ENCODE measurements at places on chromosomes 3 and 15. TPM values are rescaled to one million over a fixed set of nuclear protein-coding genes. Genes with fewer than 3 reads are reported as not detected.

- DNase-seq, result peak; percentile 71
Observed at GRCh38 chr15:41022487-41023090, 69.3 kb downstream of the CHAC1 start.

Gene GP9
- total RNA-seq, result not detected

- DNase-seq, result no peak
Observed at GRCh38 chr3:66496746-66497145, 4.1 kb downstream of the LRIG1 start.

DNA sequence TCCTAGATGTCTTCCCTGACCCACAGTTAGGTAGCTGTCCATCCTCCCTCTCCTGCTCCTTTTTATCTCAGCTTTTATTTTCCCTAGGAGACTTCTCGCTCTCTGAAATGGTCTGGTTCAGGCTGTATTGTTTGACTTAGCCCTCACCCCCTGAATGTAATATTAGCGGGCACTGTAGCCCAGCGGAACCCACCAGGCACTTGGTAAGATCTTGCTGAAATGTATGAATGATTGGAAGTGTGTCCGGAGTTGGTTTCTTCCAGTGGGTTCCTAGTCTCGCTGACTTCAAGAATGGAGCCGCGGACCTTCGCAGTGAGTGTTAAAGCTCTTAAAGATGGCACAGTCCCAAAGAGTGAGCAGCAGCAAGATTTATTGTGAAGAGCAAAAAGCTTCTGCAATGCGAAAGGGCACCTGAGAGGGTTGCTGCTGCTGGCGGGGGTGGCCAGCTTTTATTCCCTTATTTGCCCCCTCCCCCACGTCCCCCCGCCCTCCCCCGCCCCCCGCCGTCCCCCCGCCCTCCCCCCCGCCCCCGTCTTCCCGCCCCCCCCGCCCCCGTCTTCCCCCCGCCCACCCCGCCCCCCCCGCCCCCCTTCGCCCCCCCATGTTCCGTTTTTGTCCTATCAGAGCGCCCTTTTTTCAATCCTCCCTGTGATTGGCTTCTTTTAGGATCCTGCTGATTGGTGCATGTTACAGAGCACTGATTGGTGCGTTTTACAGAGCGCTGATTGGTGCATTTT lies 694 bp upstream of the EEFSEC start:
- DNase-seq, result no peak

Gene KLHDC8B
- 52.4 TPM for total RNA-seq

DNA sequence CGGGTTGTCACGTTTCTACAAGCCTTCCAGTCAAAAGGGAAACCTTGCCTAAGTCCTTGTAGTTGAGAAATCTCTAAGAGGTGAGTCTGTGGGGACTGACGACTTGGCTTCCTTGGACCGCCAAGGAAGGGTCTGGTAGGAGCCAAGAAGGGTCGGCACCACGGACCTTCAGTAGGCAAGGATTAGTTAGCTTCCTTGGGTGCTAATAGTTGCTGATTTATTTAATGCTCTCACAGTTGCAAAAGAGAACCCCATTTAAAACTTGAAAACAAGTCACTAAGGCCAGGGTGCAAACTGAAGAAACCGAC lies 361 bp upstream of the LCMT2 start:
- DNase-seq, result no peak

Gene COL7A1
- 159 TPM for total RNA-seq

GRCh38 chr15:50358845-50359244 lies 3.8 kb upstream of the GABPB1 start:
- DNase-seq, result no peak

DNA sequence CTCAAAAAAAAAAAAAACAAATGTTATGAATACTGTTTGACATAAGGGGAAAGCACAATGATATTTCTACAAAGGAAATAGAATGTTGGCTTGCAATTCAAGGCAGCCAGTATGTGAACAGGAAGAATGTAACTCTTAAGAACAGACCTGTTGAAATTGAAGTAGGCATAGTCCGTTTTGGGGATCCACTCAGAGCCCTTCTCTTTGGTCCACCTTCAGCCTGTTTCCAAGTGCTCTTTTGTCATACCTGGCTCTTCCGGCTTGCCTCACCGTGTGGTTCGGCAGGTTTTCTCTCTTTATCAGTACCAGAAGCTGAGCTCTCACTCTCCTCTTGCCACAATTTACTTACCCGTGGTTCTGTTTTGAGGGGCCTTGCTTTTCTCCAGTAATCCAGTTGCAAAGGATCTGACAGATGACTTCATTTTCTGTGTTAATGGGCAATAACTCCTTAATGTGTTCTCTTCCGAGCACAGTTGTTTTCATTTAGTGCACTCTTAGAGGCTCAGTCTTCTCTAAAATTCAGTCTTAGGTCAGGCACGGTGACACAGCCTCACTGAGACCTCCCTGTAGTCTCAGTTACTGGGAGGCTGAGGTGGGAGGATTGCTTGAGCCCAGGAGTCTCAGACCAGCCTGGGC lies 6.7 kb downstream of the ABHD17C start:
- no peak for DNase-seq

GRCh38 chr3:141525814-141526213 lies 39.0 kb downstream of the RASA2 start:
- DNase-seq, result no peak

Gene ERC2
- total RNA-seq, result not detected

DNA sequence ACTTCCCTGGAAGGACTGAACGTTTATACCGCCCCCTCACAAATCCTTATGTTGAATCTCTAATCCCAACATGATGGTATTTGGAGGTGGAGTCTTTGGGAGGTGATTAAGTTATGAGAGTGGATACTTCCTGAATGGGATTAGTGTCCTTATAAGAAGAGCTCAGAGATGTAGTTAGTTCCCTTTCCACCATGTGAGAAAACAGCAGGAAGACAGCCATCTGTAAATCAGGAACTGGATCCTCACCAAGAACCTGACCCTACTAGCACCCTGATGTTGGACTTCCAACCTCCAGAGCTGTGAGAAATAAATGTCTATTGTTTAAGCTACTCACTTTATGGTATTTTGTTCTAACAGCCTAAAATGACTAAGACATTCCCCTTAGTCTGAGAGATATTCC lies 33.3 kb upstream of the SACM1L start:
- no peak for DNase-seq

Gene CGNL1
- total RNA-seq, result 22.9 TPM

GRCh38 chr3:197333901-197334639 lies 35.7 kb upstream of the DLG1 start:
- peak; percentile 7 for DNase-seq

All from lower leg skin (tissue), 4 donors.